ENCODE measurements at places on chromosomes 6 and 20. TPM values are rescaled to one million over a fixed set of nuclear protein-coding genes. Genes with fewer than 3 reads are reported as not detected.

DNA sequence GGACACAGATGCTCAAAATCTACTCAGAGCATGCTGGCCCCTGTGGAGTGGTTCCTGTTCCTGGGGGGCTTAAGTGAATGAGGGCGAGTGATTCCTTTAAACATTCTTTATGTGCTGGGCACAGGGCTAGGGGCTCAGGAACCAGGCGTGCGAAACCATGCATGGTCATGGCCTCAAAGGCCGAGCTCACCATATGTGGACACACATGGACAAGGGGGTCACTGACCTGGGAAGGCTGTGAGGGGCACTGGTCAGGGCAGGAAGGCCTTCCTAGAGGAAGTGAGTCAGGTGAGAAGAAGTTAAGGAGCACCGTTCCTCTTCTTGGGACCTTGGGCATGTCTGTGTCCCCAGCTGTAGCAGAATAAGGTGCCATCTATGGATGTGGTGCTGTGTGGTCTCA is 74.6 kb upstream of the BHLHE23 start:
- no peak for DNase-seq

The HNF4A gene
- polyA plus RNA-seq: 0.14 TPM

- no peak for DNase-seq
Observed at GRCh38 chr6:27148404-27148795, 99.1 kb upstream of the PRSS16 start.

DNA sequence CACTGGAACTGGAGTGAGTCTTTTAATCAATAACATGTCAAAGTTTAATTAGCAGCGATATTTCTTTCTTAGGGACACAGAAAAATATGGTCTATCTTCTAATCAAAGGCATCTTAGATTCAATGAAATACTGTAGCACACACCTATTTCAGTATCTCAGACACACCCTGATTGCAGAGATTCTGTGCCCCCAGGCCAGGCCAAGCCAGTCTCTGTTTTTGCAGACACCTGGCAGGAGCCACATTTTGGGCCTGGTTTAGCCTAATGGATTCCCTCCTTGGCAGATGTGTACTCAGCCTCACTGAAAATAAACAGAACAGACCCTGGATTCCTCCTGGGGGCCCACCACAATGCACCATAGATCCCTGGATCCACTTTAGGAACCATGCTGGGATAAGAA is 74.8 kb downstream of the LRFN2 start:
- no peak for DNase-seq

The MUC22 gene
- polyA plus RNA-seq: 0.03 TPM

- DNase-seq: no peak
Observed at GRCh38 chr6:69378326-69378725, 418.5 kb downstream of the LMBRD1 start.

DNA sequence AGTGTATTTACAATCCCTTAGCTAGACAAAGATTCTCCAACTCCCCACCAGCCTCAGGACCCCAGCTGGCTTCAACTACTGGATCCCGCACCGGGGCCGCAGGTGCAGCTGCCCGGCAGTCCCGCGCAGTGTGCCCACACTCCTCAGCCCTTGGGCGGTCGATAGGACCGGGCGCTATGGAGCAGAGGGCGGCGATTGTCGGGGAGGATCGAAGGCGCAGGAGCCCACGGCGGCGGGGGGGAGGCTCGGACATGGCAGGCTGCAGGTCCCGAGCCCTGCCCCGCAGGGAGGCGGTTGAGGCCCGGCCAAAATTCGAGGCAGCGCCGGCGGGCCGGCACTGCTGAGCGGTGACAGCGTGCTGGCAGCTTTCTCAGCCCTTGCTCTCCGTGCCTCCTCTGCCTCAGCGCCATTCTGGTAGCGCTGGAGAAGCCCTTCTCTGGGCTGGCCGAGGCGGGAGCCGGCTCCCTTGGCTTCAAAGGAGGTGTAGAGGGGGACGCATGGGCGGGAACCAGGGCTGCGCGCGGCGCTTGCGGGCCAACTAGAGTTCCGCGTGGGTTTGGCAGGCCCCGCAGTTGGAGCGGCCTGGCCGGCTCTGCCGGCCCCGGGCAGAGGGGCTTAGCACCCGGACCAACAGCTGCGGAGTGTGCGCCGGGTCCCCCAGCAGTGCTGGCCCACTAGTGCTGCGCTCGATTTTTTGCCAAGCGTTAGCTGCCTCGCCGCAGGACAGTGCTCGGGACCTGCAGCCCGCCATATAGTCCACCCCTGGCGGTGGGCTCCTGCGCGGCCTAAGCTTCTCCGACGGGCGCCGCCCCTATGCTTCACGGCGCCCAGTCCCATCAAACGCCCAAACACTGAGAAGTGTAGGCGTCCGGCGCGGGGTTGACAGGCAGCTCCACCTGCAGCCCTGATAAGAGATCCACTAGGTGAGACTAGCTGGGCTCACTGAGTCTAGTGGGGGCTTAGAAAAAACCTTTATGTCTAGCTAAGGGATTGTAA is 32.4 kb upstream of the KIF13A start:
- no peak for DNase-seq

GRCh38 chr6:145547594-145548335 is 187.6 kb downstream of the EPM2A start:
- no peak for DNase-seq

DNA sequence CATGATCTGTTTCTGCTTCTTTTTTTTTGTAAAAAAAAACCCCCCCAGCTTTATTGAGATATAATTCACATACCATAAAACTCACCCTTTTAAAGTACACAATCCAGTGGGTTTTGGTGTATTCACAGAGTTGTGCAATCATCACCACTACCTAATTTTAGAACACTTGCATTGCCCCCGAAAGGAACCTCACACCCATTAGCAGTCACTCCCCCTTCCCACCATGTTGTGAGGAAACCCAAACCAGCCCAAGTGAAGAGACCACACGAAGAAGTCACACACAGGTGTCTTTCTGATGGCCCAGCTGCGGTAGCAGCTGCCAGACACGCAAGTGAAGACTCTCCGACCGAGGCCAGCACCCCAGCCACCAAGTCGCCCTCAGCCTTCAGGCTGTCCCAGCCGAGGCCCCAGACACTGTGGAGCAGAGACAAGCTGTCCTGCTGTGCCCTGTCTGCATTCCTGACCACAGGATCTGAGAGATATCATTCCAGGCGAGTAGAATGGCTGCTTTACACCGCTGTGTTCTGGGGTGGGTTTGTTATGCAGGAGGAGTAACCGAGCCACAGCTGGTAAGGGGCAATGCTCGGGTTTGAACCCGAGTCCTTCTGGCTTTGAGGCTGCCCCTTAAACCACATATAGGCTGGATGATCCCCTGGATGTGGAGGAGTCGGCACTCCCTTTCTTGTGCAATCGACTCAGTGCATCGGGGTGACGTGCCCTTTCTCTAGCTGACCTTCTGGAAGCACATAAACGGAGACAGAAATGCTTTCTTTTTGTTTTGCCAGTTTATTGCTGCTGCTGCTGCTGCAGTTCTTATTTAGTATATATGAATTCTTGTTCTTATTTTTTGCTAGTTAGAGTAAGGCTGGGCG is 59.1 kb upstream of the PTPN1 start:
- peak; percentile 72 for DNase-seq

GRCh38 chr20:32632461-32633354 is 41.0 kb downstream of the C20orf203 start:
- DNase-seq: no peak

DNA sequence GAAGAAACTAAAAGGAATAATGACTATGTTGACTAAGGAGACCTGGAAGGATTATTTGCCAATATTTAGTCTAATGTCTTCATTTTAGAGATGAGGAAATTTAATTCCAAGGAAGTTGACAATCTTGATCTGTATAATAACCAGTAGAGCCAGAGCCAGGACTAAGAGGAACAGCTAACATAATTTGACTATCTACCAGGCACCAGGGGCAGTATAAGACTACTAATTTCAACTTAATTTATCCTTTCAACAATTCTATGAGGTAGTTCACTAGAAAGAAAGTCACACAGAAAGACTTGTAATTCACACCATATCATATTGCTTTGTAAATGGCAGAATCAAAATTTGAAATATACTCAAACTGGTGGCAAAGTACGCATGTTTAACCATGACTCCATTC is 273.0 kb upstream of the STXBP5 start:
- no peak for DNase-seq

The PPIL6 gene
- polyA plus RNA-seq: 8.5 TPM

- no peak for DNase-seq
Observed at GRCh38 chr6:143528164-143528811, 16.8 kb upstream of the FUCA2 start.

The ASF1A gene
- polyA plus RNA-seq: 27.3 TPM

DNA sequence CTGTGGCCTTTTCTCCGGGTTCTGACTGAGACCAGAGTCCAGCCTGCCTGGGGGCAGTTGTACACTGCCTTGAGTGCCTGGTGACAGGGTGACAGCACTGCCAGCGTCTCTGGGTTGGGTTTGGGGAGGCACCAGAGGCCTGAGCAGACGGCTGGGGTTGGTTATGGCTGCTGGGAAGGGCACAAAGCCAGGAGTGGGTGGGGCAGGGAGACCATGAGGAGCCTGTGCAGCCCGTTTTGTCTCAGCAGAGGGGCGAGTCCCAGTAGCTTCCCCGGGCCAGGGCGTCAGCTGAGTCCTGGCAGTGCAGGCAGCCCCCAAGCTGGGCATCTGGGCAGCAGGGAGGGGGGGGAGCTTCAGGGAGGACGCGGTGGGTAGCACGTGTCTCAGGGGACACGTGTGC is 15.3 kb upstream of the SULF2 start:
- DNase-seq: no peak

The BPIFA2 gene
- 3.1 TPM for polyA plus RNA-seq

DNA sequence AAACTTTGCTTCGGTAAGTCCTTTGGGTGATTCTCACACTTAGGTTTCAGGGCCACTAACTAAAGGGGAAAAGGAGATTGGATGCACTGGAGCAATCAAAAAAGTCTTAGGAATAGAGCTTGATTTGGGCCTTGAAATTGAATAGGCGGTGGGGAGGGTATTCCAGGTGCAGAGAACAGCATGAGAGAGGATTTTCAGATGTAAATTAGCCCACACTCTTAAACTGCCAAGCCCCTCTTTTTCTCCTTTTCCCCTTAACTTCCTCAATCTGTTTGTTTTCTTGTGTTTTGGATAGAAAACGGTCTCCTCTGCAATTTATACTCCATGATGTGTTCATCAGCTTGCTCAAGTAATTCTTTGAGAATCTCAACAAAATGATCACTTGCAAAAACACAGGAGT is 62.1 kb upstream of the RIPOR2 start:
- no peak for DNase-seq

DNA sequence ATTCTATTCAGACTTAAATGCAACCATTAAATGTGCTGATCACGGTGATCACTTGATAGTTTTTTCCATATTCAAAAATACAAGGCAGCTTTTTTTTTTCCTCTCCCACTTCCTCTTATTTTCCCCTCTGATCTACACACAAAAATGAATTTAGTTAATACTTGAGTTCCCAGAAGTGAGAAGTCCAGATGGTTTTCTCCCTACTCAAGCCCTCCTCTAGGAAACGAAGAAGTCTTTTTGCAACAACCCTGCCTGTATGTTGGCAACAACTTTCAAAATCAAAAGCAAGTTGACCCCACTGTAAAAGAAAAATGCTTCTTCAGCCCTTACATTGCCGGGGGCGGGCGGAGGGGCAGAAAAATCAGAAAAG is 24.3 kb downstream of the ARHGAP18 start:
- no peak for DNase-seq

- DNase-seq: no peak
Observed at GRCh38 chr20:2273634-2274302, 22.0 kb upstream of the TGM3 start.

DNA sequence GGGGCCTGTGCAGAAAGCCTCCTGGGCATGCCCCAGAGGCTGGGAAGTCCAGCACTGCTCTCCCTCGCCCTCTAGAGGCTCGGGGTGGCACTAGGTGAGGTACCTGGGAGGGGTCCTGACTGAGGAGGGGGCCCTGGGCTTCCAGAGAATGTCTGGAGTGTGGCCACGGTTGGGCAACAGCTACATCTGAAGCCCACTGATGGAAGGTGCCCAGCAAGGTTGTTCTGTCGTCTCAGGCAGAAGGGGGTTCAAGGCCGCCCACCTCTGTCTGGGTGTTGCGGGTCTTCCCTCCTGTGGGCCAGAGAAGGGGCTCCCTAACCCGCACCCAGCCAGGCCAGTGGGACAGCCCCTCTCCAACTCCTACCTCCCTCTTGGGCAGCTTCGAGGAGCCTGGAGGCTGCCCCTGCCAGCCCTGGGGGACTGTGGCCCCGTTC is 11.4 kb upstream of the VEGFA start:
- peak; percentile 38 for DNase-seq

DNA sequence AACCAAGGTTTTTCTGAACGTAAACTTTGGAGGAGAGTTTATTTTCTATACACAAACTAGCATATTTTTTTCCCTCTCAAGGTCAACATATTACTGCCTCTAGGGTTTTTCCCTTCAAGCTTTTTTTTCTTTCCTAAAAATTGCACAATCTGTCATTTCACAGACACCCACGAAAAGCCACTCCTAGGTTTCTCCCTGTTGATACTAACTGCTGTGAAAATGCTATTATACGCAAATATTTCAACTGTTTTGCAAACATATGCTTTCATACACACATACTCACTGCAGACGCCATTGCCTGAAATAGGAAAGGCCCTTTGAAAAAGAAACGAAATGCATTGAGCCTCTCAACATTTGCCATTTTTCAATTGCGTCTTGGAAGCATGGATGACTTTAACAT is 333.0 kb downstream of the CD83 start:
- peak; percentile 69 for DNase-seq

GRCh38 chr6:20891161-20891560 is 356.9 kb downstream of the CDKAL1 start:
- no peak for DNase-seq

DNA sequence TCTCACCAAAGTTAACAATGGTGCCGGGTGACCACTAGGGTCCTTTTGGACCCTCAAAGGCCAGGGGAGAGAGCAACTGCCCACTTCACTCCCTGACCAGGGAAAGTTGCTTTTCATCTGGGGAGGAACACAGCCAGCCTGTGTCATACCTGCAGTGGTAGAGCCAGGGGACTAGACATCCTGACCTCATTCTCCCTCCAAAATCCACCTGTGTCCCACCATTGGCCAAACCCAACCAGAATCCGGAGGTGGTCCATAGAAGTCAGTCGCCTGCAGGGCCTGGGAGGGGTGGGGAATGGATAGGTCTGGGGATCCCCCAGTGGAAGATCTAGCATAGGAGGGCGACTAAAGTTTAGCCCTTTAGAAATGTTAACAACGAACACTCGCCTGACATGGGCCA is 12.8 kb downstream of the PFDN4 start:
- DNase-seq: no peak

- DNase-seq: peak; percentile 45
Observed at GRCh38 chr20:37913567-37914366, 10.8 kb downstream of the VSTM2L start.

GRCh38 chr6:32761548-32761947 is 1.8 kb downstream of the HLA-DQB2 start:
- DNase-seq: no peak

- DNase-seq: no peak
Observed at GRCh38 chr6:14550822-14551221, 433.2 kb downstream of the CD83 start.

GRCh38 chr20:57998276-57998675 is 230.2 kb downstream of the ANKRD60 start:
- no peak for DNase-seq

The SCP2D1 gene
- polyA plus RNA-seq: not detected

DNA sequence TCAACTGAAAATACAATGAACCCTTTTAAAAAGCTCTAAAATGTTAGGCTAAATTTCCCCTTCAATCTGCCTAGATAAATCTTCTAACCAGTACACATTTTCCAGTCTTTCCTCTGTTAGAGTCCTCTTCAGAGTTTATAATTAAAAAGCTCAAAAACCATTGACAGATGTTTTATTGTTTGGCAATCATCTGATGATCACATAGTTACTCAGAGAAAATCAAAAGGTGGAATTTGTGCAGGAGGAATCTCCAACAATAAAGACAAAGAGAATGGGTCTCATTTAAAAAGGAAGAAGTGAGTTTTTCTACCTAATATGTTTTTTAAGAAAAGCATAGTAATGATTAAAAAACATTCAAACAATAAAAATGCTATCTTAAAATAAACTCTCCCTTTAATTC is 3.1 kb downstream of the TRAPPC3L start:
- no peak for DNase-seq

All from lung (tissue), 17 donors.